ENCODE measurements at places on chromosomes 2 and 18.
A peak's percentile ranks its signal among the peaks of the same experiment; 100 is the strongest.

DNA sequence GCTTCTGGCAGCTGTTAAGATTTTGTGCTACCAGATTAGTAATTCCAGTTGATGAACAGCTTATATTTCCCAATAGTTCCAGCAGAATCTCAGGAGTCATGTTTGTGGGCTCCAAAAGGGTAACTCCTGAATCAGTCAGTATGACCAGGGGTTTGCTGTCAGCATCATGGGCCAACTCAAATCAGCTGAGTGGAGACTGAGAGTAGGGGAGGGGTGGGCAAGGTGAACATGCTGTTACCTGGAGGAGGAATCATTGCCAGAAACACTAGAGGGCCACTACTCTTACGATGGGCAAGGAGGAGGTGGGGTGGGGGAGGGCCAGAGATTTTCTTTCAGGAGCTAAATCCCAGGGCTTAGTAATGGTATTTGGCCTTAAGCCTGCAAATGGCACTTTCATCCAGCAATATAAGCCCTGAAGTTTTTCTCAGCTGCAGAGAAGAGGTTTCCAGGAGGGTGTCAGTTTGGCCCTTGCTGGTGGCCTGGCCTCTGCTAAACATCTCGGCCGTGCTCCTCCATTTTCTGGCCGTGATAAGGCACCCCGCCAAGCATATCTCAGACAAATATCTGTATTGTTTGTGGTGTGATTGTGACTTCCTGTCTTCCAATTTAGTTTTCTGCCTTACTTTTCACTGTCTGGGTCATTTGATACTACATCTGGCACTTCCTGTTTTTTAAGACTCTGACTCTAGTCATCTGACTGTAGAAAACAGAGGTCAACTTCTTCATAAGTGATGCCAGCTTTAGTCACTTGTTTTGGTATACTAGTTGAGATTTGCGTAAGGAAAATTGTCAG lies 120.5 kb upstream of the CXCR4 start:
- no peak for DNase-seq

- peak; percentile 74 for DNase-seq
Measured at GRCh38 chr2:38835015-38835601, 40.6 kb downstream of the DHX57 start.

GRCh38 chr18:41922841-41923240 lies 32.2 kb upstream of the PIK3C3 start:
- DNase-seq, result peak; percentile 49

GRCh38 chr2:215624423-215624829 lies 188.6 kb upstream of the FN1 start:
- no peak for DNase-seq

GRCh38 chr2:69791045-69791444 lies 38.4 kb upstream of the GMCL1 start:
- no peak for DNase-seq

DNA sequence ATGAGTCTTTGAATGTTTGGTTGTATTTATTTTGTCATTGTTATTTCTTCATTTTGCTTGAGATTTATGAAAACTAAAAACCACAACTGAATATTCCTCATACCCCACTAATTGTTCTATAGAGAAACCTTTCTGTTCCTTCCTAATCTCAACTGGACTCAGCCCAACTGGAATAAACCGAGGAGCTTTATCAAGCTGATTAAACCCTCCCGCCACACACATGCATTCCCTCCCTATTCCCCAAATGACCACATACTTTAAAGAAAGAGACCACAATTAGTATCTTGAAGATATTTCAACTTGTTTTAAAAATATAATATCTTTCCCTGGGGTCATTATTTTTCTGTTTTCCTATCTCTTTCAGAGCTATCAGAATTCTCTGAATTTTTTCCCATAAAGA lies 107.5 kb downstream of the OSR1 start:
- DNase-seq, result no peak
